Endothelial cell of umbilical vein (primary cell): ENCODE measurements at places on chromosomes 3 and 15.

GRCh38 chr3:132972333-132972732, 65.9 kb upstream of the TMEM108 start:
- DNase-seq, result no peak
- H3K36me3 ChIP-seq, result no peaks in the 10 kb centered on the region
- H3K27me3 ChIP-seq, result no peaks in the 10 kb centered on the region
- H3K27ac ChIP-seq, result no peak overlapping the region
- H3K4me1 ChIP-seq, result no peaks in the 10 kb centered on the region

DNA sequence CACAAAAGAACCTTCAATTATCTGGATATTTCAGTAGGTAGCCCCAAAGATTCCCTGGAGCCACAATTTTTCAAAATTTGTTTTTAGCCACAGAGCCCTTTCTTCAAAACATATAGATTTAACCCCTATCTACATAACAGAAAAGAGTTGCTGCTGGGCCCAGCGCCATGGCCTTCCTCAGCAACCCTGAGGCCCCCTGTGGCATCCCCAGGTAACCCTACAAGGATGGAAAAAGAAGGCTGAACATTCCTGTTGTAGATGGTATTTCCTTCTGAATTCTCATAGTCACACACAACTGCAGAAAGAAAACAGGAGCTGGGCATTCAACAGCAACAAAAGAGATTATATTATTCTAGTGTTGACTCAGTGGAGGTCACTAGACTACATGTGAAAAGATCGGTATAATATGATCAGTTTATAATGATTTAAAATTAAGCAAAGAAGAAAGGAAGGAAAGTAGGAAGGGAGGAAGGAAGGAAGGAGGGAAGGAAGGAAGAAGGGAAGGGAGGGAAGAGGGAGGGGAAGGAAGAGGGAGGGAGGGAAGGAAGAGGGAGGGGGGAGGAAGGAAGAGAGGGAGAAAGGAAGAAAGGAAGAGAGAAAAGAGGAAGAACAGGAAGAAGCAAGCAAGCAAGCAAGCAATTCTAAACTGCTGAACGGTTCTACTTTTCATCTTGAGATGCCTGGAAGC, 342.5 kb upstream of the NR2F2 start:
- no peak overlapping the region for H3K27ac ChIP-seq
- no peak for DNase-seq
- H3K27me3 ChIP-seq, result no peaks in the 10 kb centered on the region
- no peaks in the 10 kb centered on the region for H3K4me1 ChIP-seq
- H3K4me3 ChIP-seq, result no peak overlapping the region

- no peaks in the 10 kb centered on the region for H3K27me3 ChIP-seq
- no peaks in the 10 kb centered on the region for H3K36me3 ChIP-seq
- H3K4me3 ChIP-seq, result no peak overlapping the region
These were observed 146.3 kb downstream of the ALCAM start for GRCh38 chr3:105513042-105513441.

DNA sequence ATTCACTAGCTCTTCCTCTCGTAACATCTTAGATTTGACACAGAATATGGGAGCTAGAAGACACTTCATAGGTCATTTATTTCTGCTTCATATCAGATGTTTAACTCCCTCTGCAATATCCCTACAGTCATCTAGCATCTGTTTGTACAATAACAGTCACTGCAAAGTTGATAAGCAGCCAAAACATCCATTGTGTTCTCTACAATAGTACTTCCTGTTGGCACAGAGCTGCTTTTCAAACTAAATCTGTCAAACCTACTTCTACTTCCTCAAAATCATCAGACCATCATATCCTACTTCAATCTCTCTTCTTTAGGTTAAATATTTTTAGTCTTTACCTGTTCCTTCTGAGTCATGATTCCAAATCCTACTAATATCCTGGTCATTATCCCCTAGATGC, 233.2 kb downstream of the FGF12 start:
- H3K4me1 ChIP-seq, result peaks cover 11% of the 10 kb centered on the region
- DNase-seq, result peak; percentile 88
- H3K36me3 ChIP-seq, result no peaks in the 10 kb centered on the region
- peaks cover 2% of the 10 kb centered on the region for H3K27me3 ChIP-seq

GRCh38 chr15:93414576-93415231, 325.7 kb upstream of the RGMA start:
- DNase-seq, result no peak
- no peaks in the 10 kb centered on the region for H3K4me1 ChIP-seq
- no peak overlapping the region for H3K27ac ChIP-seq
- no peak overlapping the region for H3K4me3 ChIP-seq
- no peaks in the 10 kb centered on the region for H3K36me3 ChIP-seq

DNA sequence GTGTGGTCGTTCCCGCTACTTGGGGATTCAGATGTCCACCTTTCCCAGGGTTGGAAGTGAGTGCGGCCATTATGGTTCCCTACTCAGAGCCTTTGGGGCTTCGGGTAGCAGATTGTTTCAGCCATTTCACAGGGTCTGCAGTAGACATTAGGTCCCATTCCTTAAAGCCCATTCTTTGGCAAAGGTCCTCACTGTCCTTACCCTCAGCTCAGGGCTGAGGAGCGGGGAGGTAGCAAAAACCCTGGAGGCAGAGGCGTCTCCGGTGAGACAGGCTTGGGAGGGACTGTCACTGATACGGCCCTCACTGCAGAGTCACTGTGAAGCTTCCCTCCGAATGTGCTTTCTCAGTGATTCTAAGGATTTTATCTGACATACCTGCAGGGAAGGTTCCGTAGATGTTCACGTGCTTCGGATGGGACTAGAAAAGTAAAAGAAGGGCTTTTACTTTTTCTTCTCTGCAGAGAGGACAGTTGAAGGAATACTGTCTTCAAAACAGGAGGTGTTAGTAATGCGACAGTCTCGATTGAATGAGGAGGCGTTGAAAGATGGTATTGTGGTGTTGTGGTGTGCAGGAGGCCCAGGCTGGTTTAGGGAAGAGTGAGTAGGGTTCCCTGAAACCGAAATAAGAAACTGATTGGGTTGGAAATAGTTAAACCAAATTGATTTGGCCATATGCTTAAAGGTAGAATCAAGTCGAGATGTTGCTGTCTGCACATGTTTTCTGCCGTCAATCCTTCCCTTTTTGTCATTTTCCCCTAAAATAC, 630 bp downstream of the ATP6V1A start:
- peak; percentile 51 for DNase-seq
- peak overlapping the region; percentile 93 for H3K4me3 ChIP-seq
- peaks cover 35% of the 10 kb centered on the region for H3K4me1 ChIP-seq
- H3K27ac ChIP-seq, result peak overlapping the region; percentile 99

- H3K27me3 ChIP-seq, result no peaks in the 10 kb centered on the region
- no peaks in the 10 kb centered on the region for H3K4me1 ChIP-seq
- no peaks in the 10 kb centered on the region for H3K36me3 ChIP-seq
- no peak for DNase-seq
- H3K27ac ChIP-seq, result no peak overlapping the region
These were observed 287.8 kb upstream of the MCTP2 start for GRCh38 chr15:93943586-93943985.

DNA sequence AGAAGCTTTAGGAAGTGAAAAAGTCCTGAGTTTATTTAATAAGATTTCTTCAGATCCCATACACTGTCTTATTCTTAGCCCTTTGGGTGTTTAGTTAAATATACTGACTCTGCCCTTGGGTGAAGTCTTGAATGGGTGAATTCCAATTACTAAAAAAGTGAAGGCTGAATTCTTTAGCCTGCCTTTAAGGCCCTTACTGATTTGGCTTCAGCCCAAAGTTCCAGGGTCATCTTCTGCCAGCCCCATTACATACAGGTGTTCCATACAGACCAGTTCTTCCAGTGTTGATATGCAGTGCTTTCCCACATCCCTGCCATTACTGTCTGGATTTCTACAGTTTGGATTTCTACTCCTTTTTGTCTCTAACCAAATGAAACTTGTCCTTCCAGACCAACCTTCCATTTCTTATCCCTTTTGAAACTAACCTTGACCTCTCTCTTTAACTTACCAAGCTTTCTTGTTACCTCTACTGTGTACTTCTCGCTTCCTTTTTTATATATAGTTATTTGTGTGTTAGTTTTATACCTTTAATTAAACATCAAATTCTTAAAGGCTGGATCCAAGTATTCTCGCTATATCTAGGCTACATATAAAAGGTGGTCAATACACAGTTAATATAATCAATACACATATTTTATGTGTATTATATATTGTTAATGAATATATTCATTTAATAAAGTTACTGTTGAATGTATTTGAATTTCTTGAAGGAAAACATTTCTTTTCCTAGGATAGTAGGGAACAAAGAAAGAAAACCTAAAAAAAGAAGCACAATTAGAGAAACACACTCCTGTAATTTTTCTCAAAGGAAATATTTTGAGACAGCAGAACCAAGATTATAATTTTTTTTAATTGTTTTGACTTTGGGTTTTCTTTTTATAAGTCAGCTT, 15.0 kb downstream of the MBNL1 start:
- no peak for DNase-seq
- H3K4me1 ChIP-seq, result peaks cover 61% of the 10 kb centered on the region
- no peak overlapping the region for H3K27ac ChIP-seq
- H3K4me3 ChIP-seq, result no peak overlapping the region

- H3K27ac ChIP-seq, result no peak overlapping the region
- H3K4me1 ChIP-seq, result peaks cover 32% of the 10 kb centered on the region
- no peak overlapping the region for H3K4me3 ChIP-seq
- H3K27me3 ChIP-seq, result no peaks in the 10 kb centered on the region
- H3K36me3 ChIP-seq, result no peaks in the 10 kb centered on the region
These were observed 56.8 kb upstream of the TGFBR2 start for GRCh38 chr3:30549600-30549999.
